NCI-H774 (cell line): ENCODE measurements at places on chromosomes 7 and 10.

GRCh38 chr10:73229567-73229966 lies 17.5 kb downstream of the DNAJC9 start:
- DNase-seq, result no peak

- peak; percentile 62 for DNase-seq
Observed at GRCh38 chr7:130071701-130072622, 1.6 kb downstream of the KLHDC10 start.

GRCh38 chr10:14608381-14609001 lies 166.2 kb downstream of the FAM107B start:
- no peak for DNase-seq

DNA sequence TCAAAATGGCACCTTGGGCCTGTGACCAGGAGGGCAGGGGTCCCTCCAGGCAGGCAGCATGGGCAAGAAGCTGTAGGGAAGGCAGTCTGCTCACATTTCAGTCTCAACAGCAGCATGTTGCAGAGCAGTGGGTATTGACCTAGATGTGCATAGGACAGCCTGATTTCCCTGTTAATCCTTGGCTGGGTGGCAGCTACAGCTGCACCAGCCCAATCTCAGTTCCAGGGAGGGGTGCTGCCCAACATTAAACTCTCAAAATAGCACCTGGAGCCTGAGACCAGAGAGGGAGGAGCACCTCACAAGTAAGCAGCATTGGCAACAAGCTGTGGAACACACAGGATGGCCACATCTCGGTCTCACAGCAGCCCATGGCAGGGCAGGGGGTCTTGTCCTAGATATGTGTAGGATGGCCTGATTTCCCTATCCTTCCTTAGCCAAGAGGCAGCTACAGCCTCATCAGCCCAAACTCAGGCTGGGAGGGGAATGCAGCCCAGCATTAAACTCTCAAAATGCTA lies 10.3 kb downstream of the TMEM140 start:
- DNase-seq, result no peak

DNA sequence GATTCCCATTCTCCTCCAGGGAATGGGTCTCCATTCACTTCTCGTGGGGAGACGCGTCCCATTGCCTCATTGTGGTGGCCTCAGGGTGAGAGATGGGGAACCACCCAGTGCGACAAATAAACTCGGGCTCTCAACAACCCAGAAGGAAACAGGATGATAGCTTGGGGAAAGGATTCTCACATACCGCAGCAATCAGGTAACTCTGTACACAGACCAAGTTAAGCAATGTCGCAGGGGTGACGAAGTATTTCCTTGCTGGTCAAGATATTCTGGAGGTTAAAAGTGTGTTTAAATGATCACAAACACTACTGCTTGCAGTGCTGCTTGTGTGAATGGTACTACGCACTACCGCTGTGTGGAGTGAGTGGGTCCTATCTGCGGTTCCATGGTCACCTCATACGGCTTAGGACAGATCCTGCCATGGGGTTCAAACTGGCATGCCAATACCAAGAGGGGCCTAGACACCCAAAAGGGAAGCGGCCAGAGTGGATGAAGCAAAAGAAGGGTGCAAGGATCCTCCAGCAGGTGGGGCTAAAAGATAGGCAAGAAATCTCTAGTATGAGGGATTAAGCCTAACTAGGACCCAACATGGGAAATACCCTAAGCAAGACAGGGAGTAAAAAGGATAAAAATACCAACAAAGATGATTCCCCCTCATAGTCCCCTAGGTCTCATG lies 143.8 kb upstream of the TMEM106B start:
- DNase-seq, result peak; percentile 9

GRCh38 chr10:108496106-108496505 lies 1331.6 kb upstream of the SORCS1 start:
- no peak for DNase-seq
